Urothelium cell line (cell line): ENCODE measurements at places on chromosomes 7 and 10.

- no peak for DNase-seq
Measured at GRCh38 chr10:114576716-114577115, 81.4 kb downstream of the ABLIM1 start.

DNA sequence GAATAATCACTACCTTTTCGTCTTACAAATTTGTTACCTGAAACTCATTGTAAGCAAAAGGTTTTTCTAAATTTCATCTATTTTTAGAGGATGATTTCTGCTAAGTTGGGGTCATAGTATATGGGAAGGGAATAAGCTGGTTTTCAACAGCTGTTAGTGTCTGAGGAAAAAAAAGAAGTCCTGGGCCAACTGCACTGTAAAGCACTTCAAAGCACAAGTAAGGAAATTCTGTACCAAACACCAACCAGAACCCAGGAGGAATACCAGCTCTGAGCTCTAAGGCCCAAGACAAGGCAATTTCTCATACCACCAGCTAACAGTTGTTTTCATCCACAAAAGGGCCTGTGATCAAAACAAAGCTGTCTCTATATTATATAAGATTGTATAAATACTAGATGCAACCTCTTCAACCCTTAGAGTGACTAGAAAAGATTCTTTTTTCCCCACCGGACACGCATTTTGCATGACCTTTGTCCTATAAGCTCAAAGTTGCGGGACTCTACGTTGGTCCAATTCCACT lies 6.1 kb upstream of the MEOX2 start:
- no peak for DNase-seq

DNA sequence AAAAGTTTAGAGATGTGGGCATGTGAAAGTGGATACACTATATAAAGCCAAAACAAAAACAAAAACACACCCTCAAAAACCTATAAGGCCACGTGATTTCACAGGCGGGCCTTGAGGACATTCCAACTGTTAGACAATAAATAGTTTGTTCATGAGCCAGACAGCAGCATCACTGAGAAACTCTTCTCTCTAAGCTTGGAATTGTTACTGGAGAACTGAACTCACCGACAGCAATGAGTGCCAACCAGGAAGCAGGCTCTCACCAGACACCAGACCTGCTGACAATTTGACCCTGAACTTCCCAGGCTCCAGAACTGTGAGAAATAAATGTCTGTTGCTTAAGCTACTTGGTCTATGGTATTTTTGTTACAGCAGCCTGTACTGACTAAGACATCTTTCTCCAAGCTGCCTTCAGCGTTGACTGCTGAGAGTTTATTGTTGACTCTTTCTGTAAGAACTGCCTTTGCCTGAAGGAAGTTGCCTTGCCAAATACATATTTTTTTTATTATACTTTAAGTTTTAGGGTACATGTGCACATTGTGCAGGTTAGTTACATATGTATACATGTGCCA lies 107.5 kb downstream of the EPDR1 start:
- DNase-seq = no peak

DNA sequence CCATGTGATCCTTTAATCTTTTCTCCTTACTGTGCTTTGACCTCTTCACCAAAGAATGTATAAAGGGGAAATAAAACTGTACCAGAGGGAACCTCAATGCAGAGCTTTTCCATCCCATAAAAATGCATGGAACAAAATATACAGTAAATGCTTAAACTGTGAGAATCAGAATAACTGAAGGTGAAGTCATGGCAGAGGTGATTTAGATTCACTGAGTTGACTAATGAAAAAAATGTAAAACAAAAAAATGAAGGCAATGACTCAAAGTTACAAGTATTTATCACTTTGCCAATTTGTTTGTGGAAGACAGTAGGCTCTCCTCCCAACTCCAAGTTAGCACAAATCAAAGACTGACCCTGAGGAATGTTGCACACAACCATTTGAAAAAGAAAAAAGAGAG lies 1331.6 kb upstream of the SORCS1 start:
- no peak for DNase-seq

- DNase-seq = no peak
Measured at GRCh38 chr7:47465191-47465590, 116.7 kb downstream of the TNS3 start.

DNA sequence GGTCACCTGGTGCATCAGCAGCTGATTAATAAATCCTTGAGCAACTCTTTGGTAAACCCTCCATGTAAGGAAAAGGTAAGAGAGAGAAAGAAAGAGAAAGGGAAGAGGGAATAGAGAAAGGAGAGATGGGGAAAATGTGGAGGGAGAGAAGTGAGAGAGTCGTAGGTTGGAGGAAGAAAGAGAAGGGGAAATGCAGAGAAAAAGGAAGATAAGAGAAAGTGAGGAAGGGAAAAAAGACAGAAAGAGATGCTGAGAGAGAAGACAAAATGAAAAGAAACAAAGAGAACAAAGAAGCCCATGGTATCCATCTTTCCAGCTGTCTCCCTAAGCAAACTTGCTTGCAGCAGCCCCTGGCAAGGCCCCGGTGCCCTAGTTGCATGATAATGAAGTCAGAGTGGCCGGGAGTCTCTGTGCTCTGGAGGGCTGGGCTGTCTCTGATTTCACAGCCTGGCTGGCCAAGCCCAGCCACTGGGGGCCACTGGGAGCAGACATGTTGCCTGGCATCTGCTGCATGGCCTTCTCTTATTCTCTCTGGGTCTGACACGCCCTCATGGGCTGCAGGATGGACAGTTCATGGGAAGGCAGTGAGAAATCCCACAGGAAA lies 48.4 kb downstream of the PRR15 start:
- DNase-seq = no peak

- DNase-seq = peak; percentile 92
Measured at GRCh38 chr7:24825931-24826661, 68.8 kb upstream of the GSDME start.

GRCh38 chr10:29304264-29304994 lies 15.6 kb downstream of the LYZL1 start:
- peak; percentile 76 for DNase-seq

GRCh38 chr10:110617425-110618229 lies 26.5 kb upstream of the RBM20 start:
- DNase-seq = no peak

DNA sequence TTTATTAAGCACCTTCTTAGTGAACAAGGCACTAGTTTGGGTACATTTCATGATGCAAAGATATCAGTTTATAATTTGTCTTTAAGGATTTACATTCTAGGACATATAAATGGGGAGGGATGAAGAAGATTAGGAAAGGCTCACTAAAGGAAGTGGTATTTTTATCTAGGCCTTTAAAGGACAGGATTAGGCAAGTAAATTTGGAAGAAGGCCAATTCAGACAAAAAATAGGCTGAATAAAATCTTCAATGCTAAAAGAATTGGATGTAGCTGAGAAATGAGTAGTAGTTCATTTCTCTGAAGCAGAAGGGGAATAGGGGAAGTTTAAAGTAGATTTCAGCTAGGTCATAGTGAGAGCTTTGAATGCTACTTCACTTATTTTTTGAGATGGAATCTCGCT lies 4.8 kb upstream of the FAM24B start:
- no peak for DNase-seq

GRCh38 chr7:1284743-1285458 lies 52.2 kb downstream of the UNCX start:
- no peak for DNase-seq

- DNase-seq = no peak
Measured at GRCh38 chr7:51019891-51020870, 237.5 kb upstream of the GRB10 start.

GRCh38 chr7:26627891-26628341 lies 236.5 kb downstream of the SKAP2 start:
- DNase-seq = no peak

DNA sequence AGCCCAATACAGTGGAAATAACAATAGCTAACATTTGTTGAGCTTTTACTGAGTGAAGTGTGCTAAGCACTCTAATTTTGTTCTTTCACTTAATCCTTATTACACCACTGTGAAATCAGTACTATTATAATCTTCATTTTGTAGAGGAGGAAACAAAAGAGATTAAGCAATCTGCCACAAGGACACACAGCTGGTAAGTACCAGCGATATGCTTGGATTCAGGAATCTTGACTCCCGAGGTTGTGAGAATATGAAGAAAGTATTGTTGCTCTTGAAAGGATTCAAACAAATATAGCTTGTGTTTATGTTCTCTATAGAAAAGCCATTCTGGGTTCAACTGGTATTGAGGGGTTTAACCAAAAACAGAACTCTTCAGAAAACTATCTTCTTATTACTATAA lies 93.7 kb upstream of the HECTD2 start:
- DNase-seq = no peak

DNA sequence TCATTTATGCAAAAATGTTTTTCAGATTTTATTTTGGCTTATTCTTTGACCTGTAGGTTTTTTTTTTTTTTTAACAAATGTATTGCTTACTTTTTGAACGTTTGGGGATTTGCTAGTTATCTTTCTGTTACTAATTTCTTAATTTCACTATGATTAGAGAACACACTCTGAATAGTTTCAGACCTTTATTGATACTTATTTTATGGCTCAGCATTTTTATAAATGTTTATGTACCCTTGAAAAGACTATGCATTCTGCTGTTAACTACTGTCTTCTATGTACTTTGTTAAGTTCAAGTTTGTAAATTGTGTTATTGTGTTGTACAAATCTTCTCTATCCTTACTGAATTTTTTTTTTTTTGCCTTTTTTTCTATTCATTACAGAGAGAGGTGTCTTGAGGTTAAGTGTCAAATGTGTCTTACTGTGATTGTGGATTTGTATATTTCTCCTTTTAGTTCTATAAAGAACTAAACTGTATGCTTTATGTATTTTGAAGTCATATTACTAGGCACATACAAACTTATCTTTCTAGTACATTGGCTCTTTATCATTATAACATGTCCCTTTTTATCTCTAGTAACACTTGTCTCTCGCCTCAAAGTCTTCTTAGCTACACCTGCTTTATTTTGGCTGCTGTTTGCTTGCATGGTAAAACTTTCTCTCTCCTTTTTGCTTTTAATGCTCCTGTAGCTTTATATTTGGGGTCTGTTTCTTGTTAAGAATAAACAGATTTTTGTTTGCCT lies 8.1 kb downstream of the MKLN1 start:
- no peak for DNase-seq

DNA sequence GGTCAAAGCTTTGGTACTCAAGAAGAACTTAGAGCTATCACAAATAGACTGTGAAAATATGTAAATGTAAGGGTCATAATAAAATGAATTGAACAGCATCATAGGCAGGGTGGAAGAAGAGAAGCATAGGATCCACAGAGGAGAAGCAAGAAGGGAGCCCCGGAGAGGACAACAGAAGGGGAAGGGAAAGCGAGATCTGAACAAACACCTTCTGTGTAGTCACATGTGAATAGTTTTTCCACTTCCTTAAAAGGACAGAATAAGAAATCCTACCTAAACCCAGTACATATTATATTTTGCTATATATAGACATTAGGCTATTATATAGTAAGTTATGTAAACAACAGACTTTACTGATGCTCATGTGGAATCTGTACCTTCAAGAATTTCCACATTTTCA lies 160.2 kb downstream of the DKK1 start:
- DNase-seq = no peak

- DNase-seq = no peak
Measured at GRCh38 chr7:131076711-131077181, 250.9 kb upstream of the MKLN1 start.

- peak; percentile 44 for DNase-seq
Measured at GRCh38 chr7:32658034-32658433, 162.7 kb downstream of the AVL9 start.

- DNase-seq = no peak
Measured at GRCh38 chr10:102967123-102967522, 49.0 kb downstream of the CNNM2 start.

DNA sequence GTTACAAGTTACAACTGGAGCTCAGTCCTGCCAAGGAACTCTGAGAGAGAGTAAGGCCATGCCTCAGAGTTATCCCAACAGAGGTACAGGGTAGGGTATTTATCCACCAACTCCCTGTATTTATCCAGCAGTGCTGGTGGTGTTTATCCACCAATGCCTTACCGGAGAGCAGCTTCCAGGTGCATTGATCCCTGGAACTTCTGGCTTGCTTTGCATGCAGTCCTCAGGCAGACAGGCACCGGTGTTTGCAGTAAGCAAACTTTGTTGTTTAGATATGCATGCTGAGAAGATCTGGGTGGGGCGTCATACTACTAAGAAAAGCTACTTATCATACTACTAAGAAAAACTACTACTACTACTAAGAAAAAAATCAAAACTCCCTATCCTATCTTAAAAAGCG lies 92.4 kb downstream of the CYP26A1 start:
- no peak for DNase-seq

DNA sequence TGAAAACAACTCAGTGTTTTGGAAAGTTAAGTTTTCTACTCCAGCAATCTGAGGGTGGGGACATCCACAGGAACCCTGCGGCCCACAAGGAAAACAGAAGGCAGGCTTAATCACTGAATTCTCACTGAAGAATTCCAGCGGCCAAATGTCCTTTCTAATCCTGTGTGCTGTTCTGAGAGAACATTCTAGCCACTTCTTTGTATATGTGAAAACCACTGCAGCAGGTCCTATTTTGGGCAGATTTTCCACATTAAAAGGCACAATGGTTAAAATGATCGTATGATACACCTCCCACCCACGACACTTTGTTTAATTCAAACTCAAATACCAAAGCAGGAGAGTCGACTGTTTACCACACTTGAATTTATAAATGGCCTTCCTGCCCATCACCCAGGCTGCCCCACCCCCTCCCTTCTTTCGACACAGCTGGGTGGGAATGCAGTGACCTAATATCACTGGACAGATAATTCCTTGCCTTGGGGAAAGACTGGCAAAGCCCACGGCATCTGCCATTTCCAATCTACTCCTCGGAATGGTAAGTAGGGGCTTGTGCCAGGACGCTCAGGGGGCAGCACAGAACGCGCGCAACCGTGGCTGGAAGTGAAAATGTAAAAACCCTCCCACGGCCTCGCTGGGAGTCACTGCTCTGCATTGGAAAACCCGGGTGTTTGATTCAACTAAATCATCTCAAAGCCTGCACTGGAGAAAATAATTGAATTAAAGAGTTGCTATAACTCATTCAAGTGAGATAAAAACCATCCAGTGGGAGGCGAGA lies 67.0 kb downstream of the CTBP2 start:
- DNase-seq = no peak

- DNase-seq = no peak
Measured at GRCh38 chr10:61821693-61822092, 79.8 kb upstream of the ARID5B start.

GRCh38 chr10:15374156-15374555 lies 3.1 kb upstream of the FAM171A1 start:
- DNase-seq = peak; percentile 28

GRCh38 chr7:47506382-47507339 lies 75.2 kb downstream of the TNS3 start:
- DNase-seq = peak; percentile 61

- DNase-seq = peak; percentile 84
Measured at GRCh38 chr7:101542527-101543241, 86.4 kb downstream of the MYL10 start.

GRCh38 chr10:122178655-122179054 lies 92.4 kb upstream of the BTBD16 start:
- DNase-seq = no peak

DNA sequence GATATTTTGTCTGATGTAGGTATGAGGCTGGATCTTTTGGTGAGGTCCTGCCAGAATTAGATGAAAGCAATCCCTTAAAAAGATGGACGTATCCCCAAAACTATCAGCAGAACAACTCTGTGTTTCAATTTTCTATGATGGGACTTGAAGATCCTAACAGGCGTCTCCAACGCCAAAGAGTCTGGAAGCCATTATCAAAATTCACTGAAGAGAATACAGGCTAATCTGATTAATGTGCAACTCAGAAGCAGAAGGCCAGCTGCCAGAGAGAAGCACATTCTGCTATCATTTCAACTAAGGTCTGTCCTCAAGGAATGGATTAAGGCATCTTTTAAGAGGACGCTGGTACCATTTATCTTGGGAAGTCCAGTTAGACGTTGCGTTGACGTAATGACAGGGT lies 119.7 kb downstream of the FGFR2 start:
- DNase-seq = no peak

GRCh38 chr10:62614389-62615157 lies 189.9 kb upstream of the ADO start:
- peak; percentile 50 for DNase-seq
